Foreskin melanocyte (primary cell): ENCODE measurements at places on chromosomes 1 and 21.

DNA sequence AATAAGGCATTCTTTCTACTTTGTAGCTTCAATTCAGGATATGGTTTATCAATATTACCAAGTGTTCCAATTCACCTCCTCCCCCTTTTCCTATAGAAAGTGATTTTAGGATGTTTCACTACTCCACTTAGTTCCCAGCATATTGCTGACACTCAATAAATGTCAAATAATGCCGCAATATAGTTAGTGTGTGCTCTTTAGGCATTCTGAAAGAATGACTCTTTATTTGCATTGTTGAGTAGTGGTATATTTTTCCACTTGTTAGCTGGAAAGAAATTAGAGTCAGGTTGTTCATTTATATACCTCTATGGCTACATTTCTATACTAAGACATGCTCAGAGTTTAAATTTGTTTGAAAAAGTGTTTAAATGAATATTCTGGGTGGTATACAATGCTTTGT lies 154.6 kb upstream of the C1orf105 start:
- no peak for DNase-seq

- DNase-seq, result no peak
Observed at GRCh38 chr1:247517795-247518612, 18.2 kb downstream of the OR2C3 start.

DNA sequence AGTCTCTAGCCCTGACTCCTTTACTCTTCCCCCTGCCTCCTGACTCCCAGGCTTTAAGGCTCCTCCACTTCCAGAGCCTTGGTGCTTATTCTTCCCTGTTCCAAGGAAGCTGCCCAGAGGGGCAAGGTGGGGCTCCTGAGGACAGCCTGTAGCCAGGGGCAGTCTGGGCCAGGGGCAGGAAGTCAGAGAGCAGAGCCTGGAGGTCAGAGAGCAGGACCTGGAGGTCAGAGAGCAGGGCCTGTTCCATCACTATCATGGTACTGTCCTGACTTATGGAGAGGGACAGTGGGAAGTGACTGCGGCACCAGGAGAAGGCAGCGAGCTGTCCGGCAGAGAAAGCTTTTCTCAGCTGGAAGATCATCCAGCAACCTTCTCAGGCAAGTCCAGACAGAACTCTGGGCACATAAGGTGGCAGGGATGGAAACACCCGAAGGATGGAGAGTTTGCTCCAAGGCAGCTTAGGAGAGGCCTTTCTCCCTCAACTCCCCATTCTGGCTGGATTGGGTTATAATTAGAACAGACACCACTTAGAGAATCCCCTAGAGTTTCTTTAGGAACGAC lies 25.0 kb downstream of the PLXNA2 start:
- DNase-seq, result no peak

GRCh38 chr1:216325336-216325735 lies 97.9 kb downstream of the USH2A start:
- DNase-seq, result no peak

GRCh38 chr1:60066001-60066400 lies 7.6 kb downstream of the C1orf87 start:
- DNase-seq, result no peak

- DNase-seq, result no peak
Observed at GRCh38 chr1:197620714-197621163, 154.5 kb downstream of the DENND1B start.

- no peak for DNase-seq
Observed at GRCh38 chr1:10789803-10790702, 6.4 kb downstream of the CASZ1 start.

- no peak for DNase-seq
Observed at GRCh38 chr1:160018900-160019299, 12.9 kb downstream of the PIGM start.

DNA sequence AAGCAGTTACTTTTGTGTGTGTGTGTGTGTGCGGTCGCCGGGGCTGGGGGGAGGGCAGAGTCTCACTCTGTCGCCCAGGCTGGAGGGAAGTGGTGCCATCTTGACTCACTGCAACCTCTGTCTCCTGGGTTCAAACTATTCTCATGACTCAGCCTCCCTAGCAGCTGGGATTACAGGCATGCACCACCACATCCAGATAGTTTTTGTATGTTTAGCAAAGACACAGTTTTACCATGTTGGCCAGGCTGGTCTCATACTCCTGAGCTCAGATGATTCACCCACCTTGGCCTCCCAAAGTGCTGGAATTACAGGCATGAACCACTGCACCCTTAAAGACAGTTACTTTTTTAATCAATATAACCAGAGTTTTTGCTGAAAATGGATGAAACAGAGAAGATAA lies 207.0 kb downstream of the PTPRC start:
- no peak for DNase-seq

DNA sequence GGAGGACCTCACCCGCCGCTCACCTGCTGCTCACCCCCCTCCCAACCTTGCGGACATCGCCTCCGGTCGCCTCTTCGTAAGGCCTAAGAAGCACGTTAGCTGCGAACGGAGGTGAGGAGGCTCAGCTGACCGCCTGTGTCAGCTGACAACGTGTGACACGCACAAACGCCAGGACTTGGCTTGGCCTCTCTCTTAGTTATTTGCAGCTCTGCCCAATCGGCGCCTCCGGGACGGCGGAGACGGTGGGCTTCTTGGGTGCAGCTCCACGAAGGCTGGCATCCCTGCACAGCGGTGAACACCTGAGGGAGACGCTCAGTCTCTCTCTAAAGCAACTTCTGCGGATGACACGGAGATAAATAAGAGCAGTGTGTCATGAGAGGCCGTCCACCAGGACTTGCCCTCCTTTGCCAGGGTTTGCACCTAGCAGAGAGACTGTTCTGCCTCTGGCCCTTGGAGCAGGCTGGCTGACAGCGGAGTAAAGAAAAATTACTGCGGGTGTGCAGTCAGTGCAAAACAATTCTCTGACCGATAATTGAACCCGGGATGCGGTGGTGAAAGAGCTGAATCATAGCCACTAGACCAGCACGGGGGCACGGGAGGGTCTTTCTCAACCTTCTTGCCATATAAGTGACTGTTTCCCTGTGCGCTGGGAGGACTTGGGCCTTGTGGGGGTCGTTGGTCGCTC lies 318.9 kb downstream of the FAM72C start:
- no peak for DNase-seq

GRCh38 chr1:176193663-176194062 lies 13.4 kb downstream of the COP1 start:
- no peak for DNase-seq

DNA sequence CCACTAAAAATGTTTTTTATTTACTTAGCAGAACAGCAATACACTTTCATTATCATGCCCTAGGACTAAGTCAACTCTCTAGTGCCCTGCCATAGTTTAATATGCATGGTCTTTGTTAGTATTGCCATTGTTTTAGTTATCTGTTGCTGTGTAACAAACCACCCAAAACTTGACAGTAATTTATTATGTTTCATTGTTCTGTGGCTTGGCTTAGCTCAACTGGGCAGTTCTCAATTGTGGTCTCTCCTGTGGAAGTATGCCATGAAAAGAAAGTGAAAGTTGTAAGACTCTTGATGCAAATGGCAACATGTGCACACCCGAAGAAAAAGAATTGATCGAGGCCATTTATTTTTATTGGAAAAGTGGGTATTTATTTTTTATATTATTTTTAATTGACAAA lies 206.3 kb upstream of the KCTD3 start:
- DNase-seq, result no peak

DNA sequence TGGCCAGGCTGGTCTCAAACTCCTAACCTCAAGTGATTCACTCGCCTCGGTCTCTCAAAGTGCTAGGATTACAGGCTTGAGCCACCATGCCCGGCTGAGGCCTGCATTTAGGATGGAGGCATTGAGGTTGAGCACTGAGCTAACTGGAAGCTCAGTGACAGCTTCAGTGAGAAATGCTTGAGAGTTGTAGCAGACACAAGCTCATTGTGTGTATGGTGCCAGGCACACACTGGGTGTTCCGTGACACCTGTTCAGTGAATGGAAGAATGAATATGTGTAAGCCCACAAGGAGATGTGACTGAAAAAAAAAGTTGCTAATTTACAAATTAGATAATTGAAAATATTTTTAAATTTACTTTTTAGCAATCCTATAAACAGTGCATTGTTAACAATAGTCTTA lies 21.8 kb downstream of the LURAP1 start:
- no peak for DNase-seq

GRCh38 chr1:37822906-37823815 lies 15.2 kb upstream of the YRDC start:
- no peak for DNase-seq

DNA sequence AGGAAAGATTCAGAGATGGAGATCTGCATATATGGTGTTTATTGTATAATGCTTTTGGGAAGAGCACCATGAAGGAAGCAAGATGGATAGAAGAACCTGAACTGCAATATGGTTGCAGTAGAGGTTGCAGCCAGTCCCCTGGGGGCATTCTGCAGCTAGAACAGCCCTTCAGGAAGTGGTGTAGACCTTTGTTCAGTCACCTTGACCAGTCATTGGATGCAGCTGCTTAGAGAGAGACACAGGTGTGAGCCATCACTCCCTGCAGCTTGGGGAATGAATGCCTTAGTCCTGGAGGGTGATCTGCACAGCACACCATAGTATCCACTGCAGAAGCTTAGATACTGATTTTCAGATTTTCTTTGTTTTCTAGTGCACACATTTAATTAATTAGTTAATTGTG lies 42.3 kb downstream of the NEK7 start:
- no peak for DNase-seq

DNA sequence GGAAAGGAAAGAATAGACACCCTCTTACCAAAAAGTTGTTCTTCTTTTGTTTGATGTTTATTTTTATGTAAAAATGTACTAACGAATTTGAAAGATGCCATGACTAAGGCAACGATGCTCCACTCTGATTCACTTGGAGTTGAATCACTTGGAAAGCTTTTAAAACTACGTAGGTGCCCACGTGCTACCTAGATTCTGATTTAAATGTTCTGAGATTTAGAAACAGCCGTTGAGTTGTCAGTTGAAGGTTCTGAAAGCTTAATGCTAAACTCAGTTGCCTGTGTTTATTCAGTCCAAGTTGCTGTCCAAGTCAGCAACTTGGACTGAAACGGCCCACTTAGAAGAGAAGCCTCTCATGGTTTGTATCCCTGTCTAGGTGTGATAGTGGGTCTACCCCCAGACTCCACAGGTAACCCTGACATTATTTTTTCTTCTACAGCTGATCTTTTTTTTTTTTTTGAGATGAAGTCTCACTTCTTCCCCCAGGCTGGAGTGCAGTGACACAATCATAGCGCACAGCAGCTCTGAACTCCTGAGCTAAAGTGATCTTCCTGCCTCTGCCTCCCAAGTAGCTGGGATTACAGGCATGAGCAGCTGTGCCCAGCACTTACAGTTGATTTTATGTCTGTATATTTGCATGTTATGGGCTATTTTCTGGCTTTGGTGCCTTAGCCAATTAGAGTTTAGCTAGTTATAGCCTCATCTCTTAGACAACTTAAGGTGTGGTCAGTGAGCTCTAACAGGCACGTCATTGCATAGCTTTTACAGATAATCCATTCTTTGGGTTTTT lies 1.4 kb upstream of the VAMP4 start:
- DNase-seq, result no peak

GRCh38 chr1:223421676-223422075 lies 28.5 kb downstream of the CCDC185 start:
- DNase-seq, result no peak

DNA sequence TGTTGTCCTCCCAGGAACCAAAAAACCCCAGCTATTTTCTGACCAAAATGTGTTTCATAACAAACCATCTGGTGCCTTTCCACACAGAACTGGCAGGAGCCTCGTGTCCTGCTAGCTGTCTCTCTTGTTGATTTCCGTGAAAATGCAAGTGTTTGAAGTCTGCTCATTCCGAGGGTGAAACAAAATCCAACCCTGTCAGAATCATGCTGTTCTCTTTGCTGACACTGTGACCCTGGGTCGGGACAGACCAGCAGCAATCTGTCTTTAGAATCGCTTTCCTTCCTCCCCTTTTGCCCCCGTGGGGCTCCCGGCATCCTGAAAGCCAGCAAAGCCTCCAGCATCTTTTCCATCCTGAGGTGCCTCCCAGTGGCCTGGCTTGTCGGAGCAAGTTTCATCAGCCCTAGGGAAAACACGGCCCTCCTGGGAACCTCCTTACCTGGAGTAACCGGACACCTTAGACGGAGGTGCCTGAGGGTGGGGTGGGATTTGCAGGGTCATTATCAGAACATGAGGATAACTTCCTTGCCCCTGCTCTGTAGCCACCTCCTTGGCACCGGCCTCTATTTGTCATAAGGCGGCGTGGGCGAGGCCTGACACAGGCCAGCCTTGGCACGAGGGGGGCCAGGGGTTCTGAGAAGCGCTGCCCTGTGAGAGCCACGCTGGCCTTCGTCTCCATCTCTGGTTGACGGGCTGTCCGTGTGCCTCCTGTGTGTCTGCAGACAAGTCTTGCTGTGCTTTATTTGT lies 24.9 kb downstream of the LDLRAP1 start:
- no peak for DNase-seq

- DNase-seq, result no peak
Observed at GRCh38 chr1:80624682-80625081, 1176.1 kb upstream of the ADGRL2 start.

- DNase-seq, result no peak
Observed at GRCh38 chr1:29960876-29961275, 724.6 kb downstream of the PTPRU start.

DNA sequence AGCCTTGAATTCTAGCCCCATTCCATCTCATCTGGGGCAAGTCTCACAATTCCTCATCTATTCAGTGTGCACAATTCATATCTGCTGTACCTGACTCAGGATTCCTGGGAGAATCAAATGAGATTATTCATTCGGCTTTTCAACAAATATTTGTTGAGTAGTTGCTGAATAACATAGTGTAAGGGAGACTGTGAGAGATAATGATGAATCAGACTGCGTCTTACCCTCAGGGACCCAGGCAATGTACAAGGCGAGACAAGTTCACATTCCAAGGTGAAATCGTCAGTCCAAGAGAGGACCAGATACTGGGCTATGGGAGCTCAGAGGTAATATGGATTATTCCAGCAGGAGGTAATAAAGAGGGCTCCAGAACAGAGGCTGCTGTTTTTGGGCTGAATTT lies 67.8 kb upstream of the SMYD2 start:
- DNase-seq, result no peak

- DNase-seq, result no peak
Observed at GRCh38 chr1:87449348-87449963, 120.8 kb downstream of the LMO4 start.

DNA sequence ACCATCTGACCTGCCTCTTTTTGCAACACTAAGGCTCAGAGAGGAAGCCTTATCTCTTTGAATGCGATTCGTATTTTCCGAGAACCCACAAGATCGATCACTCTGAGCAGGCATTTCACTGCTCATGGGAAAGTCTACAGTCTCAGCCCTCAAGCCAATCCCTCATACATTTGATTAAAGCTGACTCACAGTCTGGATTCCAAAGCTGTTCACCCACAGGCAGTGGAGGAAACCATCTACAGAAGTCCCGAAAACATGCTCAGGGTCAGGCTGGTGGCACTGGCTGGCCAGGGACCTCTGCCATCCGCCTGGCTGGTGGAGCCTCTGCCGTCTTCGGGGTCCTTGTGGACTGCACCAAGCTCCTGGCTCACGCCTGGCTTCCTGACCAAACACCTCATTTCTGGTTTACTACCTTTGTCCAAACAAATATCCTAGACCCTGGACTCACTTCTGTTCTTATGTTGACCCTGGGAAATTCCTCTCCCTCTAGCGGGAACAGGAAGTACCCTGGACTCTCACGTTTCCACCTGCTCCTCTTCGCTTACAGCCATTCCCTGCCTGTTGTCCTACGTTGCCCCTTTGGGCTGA lies 650.0 kb downstream of the SMYD3 start:
- no peak for DNase-seq

GRCh38 chr1:13825033-13825432 lies 125.0 kb downstream of the PRDM2 start:
- DNase-seq, result no peak

GRCh38 chr21:26766826-26767325 lies 78.3 kb downstream of the ADAMTS1 start:
- DNase-seq, result no peak

- no peak for DNase-seq
Observed at GRCh38 chr1:230173187-230173975, 106.3 kb downstream of the GALNT2 start.
